ENCODE measurements at places on chromosomes 3 and 15. TPM values are rescaled to one million over a fixed set of nuclear protein-coding genes. Genes with fewer than 3 reads are reported as not detected.
A peak's percentile ranks its signal among the peaks of the same experiment; 100 is the strongest.

GRCh38 chr3:6697722-6698121 lies 163.2 kb upstream of the GRM7 start:
- H3K27ac ChIP-seq: no peak overlapping the region
- no peaks in the 10 kb centered on the region for H3K36me3 ChIP-seq
- H3K27me3 ChIP-seq: no peaks in the 10 kb centered on the region
- no peaks in the 10 kb centered on the region for H3K4me1 ChIP-seq
- no peak for DNase-seq
- H3K4me3 ChIP-seq: no peak overlapping the region

GRCh38 chr3:144394032-144394431 lies 422.4 kb downstream of the DIPK2A start:
- H3K36me3 ChIP-seq: no peaks in the 10 kb centered on the region
- no peak overlapping the region for H3K4me3 ChIP-seq
- no peaks in the 10 kb centered on the region for H3K27me3 ChIP-seq
- H3K4me1 ChIP-seq: no peaks in the 10 kb centered on the region
- no peak for DNase-seq

The IQCH gene
- 0.48 TPM for total RNA-seq

DNA sequence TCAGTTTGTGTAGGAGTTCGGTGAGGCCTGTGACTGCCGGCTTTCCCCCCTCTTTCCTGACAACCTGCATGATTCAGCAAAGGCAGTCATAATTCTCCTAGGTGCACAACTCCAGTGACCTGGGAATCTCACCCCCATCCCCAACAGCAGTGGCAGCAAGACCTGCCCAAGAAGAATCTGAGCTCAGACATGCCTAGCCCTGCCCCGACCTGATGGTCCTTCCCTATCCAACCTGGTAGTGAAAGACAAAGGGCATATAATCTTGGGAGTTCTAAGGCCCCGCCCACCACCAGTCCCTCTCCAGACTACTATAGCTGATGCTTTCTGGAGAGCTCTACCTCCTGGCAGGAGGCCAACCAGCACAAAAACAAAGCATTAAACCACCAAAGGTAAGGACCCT lies 44.2 kb upstream of the ZBED2 start:
- H3K4me3 ChIP-seq: no peak overlapping the region
- no peaks in the 10 kb centered on the region for H3K27me3 ChIP-seq

The MAP1A gene
- total RNA-seq: 0.06 TPM

- H3K4me3 ChIP-seq: peak overlapping the region; percentile 92
- H3K36me3 ChIP-seq: no peaks in the 10 kb centered on the region
- H3K4me1 ChIP-seq: peaks cover 64% of the 10 kb centered on the region
- peak overlapping the region; percentile 94 for H3K27ac ChIP-seq
These were observed 533 bp upstream of the SMAD3 start for GRCh38 chr15:67064607-67065530.

The CD47 gene
- 6.5 TPM for total RNA-seq

Measured in HepG2 (cell line).